ENCODE measurements at places on chromosomes 6 and 20.

- peaks cover 62% of the 10 kb centered on the region for H3K4me1 ChIP-seq
- peak overlapping the region; percentile 4 for H3K4me3 ChIP-seq
Measured at GRCh38 chr20:45358282-45359068, 4.5 kb upstream of the SYS1 start.

DNA sequence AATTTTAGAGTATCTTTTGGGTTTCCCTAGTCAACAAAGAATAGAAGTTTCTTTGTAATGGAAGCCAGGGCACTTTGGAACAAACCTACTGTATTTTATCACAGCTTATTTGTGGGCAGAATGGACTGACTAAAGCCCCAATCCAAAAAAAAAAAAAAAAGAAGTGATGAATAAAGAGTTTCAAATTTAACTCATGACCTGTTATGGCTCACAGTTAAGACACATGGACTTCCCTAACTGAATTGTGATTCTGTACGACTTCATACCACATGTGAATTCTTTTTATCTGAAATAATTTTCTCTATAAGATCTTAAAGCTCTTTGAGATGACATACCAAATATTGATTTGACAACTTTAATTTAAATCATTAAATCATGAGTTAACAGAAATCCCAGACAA, 77.2 kb downstream of the FILIP1 start:
- DNase-seq, result no peak
- no peaks in the 10 kb centered on the region for H3K4me1 ChIP-seq
- H3K27me3 ChIP-seq, result no peaks in the 10 kb centered on the region
- H3K27ac ChIP-seq, result no peak overlapping the region
- no peaks in the 10 kb centered on the region for H3K36me3 ChIP-seq
- H3K4me3 ChIP-seq, result no peak overlapping the region

DNA sequence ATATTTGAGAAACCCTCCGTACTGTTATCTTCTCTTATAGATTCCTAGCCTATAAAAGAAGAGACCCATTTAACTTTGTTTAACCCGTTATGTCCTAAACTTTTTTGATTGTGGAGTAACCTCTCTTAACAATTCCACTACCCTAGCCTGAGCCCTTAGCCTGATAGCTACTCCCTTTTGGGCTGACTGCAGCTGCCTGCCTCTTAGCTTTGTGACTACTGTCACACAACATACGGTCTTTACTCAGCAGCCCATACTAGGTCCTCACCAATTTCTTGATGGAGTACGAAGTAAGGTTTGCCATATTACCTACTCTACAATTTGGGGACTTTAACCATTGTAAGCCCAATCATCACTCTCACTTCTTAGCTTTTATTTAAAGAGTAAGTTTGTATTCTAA, 72.7 kb downstream of the QRSL1 start:
- no peaks in the 10 kb centered on the region for H3K36me3 ChIP-seq
- DNase-seq, result no peak
- H3K4me3 ChIP-seq, result no peak overlapping the region
- H3K27ac ChIP-seq, result no peak overlapping the region
- H3K27me3 ChIP-seq, result peaks cover 7% of the 10 kb centered on the region

DNA sequence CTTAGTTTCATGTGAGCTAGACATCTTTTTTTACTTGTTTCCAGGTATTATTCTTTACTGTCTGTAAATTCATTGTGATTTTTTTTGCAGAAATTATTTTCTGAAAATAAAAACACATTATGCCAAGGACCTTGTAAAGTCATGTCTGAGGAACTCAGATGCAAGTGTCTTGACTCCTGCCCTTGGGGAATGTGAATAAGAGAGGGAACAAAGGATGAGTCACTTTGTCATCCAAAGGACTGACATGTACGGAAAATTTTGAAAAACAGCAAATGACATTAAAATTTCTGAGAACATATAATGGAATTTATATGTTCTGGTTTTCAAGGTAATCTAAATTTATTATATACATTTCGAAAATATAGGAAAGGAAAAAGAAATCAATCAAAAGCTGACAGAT, 660.4 kb downstream of the CD109 start:
- H3K4me1 ChIP-seq, result no peaks in the 10 kb centered on the region
- no peaks in the 10 kb centered on the region for H3K27me3 ChIP-seq
- DNase-seq, result peak; percentile 22

DNA sequence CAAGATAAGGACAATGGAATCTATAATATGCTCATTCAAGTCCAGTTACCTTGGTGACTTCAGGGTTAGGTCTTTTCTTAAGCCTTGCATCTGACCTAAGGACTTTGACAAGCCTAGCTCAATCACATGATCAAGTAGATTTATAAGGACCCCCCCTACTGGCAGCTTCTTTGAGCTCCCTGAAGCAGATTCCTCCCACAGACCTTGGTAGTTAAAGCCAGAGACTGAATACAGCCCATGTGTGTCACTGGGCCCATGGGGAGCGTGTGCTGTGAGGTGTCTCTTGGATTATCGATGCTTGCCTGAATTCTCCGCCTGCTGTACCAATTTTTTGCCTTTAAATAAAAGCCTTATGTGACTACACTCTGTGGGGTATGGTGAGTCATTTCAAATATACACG, 372.7 kb upstream of the RGS17 start:
- no peaks in the 10 kb centered on the region for H3K36me3 ChIP-seq
- no peaks in the 10 kb centered on the region for H3K27me3 ChIP-seq
- no peak overlapping the region for H3K27ac ChIP-seq
- no peak overlapping the region for H3K4me3 ChIP-seq

DNA sequence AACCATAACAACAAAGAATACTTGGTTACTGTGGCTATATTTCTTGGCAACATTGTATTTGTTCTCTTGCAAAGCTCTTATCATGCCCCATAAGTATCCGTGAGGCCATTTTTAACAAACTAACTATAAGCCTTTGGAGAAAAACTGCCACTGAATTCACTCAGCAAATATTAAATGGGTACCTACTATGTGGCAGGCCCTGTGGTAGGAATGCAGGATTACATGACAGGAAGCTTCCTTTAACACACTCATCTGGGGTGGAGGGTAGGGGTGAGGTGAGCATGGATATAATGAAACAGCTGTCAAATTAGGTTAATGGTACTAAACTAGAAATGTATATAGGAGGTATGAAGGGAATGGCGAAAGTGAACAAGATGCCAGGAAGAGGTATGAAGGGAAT, 504.8 kb downstream of the MEI4 start:
- H3K4me3 ChIP-seq, result no peak overlapping the region
- H3K4me1 ChIP-seq, result no peaks in the 10 kb centered on the region
- DNase-seq, result no peak
- no peak overlapping the region for H3K27ac ChIP-seq

Data from astrocyte (in vitro differentiated cells and primary cell).